Hematopoietic multipotent progenitor cell treated with erythropoietin and hydrocortisone succinate and interleukin-3 and kit ligand, for 4 days (in vitro differentiated cells): ENCODE measurements at places on chromosomes 6 and 20.

GRCh38 chr6:52305948-52306767 is 21.6 kb upstream of the MCM3 start:
- DNase-seq = peak; percentile 23

- peak; percentile 62 for DNase-seq
Measured at GRCh38 chr20:37896932-37897548, 5.9 kb upstream of the VSTM2L start.

GRCh38 chr20:16314748-16315159 is 258.5 kb downstream of the KIF16B start:
- no peak for DNase-seq

DNA sequence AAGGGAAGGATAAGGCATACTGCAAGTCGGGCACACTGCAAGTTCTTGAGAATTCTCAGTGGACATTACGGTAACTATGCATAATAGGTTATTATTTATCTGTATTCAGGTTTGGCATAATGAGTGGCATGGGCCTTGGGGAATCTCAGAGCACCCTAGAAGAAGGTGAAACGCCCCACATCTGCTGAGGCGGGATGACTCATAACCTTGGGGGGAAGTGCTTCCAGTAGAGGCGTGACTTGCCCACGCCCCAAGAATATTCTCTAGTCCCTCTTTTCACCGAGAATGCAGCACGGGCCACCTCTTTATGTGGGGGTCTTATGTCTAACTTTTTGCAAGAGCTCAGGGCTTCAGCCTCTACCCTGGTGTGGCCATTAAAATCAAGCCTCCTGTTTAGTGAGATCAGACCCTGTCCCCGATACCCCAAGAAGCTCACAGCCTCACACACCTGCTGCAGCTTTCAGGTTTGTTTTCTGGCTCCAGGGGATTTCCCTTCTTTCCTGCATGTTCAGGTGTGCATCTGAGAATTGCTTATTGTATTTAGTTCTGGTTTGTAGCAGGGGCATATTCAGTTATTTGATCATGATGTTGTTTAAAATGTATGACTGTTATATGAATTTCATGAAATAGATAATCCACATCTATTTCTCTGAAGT is 19.1 kb downstream of the ZFP64 start:
- DNase-seq = no peak

DNA sequence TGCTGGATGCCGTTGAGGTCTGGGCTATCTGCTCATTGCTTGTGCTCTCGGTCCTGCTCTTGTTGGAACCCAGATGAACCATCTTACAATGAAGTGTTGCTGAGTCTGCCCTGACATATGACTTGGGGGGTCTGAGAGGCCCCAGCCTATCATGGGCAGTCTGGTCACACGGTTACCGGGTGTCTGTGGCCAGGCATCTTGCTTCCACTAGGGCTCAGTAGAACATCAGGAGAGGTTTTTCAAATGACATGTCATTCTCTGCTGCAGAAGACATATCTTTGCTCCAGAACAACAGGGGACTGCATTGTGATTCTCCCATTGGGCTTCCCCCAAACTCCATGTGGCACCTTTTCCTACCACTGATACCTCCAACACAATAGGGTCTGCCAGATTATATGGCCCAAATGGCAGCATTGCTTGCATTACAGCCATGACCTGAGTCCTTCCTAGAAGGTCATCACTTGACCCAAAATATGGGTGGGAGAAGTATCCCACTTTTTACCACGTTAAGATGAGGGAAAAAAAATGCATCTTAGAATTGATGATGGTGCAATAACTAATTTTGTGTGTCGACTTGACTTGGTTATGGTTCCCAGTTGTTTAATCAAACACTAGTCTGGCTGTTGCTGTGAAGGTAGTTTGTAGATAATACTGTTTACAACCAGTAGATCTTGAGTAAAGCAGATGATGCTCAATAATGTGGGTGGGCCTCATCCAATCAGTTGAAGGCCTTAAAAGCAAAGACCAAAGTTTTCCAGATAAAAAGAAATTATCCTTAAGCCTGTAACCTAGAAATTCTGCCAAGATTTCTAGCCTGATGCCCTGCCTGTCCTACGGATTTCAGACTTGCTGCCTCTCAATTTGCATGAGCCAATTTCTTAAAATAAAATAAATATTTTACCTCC is 241.0 kb downstream of the QKI start:
- DNase-seq = peak; percentile 20

DNA sequence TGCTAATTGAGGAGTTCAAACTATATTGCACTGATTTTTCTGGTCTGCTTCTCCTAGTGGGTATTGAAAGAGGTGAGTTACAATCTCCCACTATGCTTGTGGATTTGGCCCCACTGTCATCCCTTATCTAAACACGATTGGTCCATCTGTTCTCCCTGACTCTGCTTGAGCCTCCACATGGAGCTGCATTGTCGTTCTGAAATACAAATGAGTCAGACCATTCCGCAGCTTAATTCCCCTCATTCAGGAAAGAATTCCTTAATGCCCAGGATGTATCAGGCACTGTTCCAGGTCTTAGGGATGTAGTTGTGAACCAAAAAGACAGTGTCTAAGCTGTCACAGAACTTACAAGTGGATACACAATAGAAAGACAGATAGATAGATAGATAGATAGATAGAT is 461.9 kb downstream of the QKI start:
- no peak for DNase-seq

- no peak for DNase-seq
Measured at GRCh38 chr20:47228654-47229053, 127.8 kb downstream of the ZMYND8 start.

DNA sequence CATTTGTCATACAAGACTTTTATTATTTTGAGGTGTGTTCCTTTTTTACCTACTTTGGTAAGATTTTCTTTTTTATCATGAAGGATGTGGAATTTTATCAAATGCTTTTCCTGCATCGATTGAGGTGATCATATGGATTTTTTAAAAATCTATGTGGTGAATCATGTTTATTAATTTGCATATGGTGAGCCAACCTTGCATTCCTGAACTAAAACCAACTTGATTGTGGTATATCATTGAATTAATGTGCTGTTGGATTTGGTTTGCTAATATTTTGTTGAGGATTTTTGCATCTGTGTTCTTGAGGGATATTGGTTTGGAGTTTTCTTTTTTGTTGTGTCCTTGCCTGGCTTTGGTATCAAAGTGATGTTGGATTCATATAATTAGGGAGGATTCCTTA is 848.1 kb upstream of the EYS start:
- no peak for DNase-seq

DNA sequence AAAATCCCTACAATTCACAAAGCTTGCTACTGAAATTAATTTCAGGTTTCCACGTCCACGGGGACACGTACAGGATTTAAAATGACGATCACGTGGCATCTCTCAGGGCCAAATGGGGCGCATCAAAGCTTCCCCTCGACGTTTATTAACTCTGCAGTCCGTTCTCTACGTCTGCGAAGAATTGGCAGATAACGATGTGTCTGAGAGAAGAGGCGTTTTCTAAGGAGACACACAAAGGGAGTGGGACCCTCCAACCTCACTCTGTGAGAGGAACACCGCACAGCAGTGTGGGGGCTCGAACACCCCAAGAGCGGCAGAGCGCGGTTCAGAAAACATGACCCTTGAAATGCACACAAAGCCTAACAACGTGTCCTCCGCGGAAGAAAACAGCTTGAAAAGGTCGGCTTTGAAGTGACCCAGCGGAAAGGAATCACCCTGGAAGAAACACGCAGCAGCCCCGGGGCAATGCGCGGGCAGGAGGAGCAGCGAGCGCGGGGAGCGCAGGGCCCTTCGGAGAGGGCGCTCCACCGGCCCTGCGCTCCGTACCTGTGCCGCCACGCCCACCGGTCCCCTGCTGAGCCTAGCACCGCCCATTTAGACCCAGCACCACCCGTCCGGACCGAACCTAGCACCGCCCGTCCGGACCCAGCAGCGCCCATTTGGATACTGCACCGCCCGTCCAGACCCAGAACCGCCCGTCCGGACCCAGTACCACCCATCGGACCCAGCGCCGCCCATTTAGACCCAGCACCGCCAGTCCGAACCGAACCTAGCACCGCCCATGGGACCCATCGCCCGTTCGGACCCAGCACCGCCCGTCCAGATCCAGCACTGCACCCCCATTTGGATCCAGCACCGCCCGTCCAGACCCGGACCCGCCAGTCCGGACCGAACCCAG is 1.1 kb upstream of the AFDN start:
- peak; percentile 50 for DNase-seq

- DNase-seq = peak; percentile 88
Measured at GRCh38 chr6:89610149-89610642, 28.4 kb downstream of the LYRM2 start.

DNA sequence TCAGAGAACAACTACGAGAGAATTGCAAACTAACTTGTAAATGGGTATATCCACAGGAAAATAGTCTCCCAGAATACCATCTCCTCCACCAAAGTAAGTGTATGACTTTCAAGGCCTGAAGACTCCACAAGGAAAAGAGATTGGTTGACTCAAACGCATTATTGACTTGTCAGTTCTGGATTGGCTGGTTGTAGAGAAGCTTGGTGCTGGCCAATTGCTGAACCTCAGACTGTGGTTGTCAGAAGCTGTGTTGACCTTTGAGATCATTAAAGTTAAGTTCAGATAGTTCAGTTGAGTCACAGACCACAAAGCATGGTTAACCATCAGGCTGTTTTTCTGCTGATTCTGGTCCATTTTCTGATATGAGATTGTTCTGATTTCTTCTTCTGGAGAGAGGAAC is 388.3 kb downstream of the BMP2 start:
- no peak for DNase-seq

- DNase-seq = no peak
Measured at GRCh38 chr20:58633161-58634053, 17.7 kb upstream of the STX16 start.

GRCh38 chr6:8131265-8131897 is 29.0 kb upstream of the EEF1E1 start:
- peak; percentile 83 for DNase-seq

- peak; percentile 62 for DNase-seq
Measured at GRCh38 chr6:139531148-139532115, 157.0 kb upstream of the CITED2 start.

- DNase-seq = no peak
Measured at GRCh38 chr20:3014662-3015061, 28.8 kb upstream of the GNRH2 start.

- no peak for DNase-seq
Measured at GRCh38 chr6:158703111-158703836, 53.4 kb downstream of the SYTL3 start.

- no peak for DNase-seq
Measured at GRCh38 chr6:167788563-167788903, 38.2 kb upstream of the AFDN start.

DNA sequence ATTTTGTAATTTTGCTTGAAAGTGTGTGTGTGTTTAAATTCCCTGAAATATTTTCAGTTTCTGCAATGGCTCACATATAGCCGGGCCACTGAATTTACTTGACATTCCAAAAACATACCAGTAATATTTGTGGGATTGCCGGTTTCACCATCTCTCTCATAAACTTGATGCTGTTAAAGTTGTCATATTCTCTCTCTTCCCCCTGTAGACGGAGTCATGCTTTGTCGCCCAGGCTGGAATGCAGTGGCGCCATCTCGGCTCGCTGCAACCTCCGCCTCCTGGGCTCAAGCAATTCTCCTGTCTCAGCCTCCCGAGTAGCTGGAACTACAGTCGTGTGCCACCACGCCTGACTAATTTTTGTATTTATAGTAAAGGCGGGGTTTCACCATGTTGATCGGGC is 122.1 kb downstream of the TIAM2 start:
- no peak for DNase-seq

DNA sequence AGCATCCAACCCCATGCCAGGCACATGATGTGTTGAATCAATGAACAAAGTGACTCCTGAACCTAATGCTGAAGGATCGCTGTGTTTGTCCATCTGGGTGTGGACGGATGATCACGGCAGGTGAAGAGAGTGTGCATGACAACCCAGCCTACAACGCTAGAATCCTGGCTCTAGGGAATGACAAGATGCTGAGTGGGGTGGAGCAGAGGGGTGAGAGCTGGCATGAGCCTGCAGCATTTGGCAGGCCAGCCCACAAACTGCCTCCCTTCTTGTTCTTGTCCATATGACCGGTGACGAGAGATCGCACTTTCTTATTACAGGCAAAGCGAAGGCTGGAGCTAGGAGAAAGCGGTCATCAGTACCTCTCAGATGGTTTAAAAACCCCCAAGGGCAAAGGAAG is 54.7 kb upstream of the CDKAL1 start:
- DNase-seq = no peak

GRCh38 chr6:125439512-125439911 is 137.7 kb upstream of the HDDC2 start:
- DNase-seq = no peak

DNA sequence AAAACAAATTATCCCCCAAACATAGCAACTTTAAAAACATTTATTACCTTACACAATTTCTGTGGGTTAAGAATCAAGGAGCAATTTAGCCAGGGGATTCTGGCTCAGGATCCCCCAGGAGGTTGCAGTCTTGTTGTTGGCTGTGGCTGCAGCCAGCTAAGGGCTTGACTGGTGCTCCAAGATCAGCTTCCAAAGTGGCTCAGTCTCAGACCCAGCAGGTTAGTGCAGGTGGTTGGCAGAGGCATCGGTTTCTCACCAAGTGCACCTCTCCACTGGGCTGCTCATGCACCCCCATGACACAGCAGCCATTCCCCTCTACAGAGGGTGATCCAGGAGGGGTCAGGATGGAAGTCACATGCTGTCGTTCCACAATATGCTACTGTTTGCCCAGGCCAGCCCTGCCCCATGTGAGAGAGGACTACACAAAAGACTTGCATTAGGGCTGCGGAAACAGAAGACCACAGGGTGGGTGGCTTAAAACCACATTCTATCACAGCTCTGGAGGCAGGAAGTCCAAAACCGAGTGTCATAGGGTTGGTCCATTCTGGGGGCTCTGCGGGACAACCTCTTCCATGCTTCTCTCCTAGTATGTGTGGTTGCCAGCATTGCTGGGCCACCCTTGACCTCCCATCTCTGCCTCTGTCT is 125.8 kb downstream of the C6orf118 start:
- no peak for DNase-seq

DNA sequence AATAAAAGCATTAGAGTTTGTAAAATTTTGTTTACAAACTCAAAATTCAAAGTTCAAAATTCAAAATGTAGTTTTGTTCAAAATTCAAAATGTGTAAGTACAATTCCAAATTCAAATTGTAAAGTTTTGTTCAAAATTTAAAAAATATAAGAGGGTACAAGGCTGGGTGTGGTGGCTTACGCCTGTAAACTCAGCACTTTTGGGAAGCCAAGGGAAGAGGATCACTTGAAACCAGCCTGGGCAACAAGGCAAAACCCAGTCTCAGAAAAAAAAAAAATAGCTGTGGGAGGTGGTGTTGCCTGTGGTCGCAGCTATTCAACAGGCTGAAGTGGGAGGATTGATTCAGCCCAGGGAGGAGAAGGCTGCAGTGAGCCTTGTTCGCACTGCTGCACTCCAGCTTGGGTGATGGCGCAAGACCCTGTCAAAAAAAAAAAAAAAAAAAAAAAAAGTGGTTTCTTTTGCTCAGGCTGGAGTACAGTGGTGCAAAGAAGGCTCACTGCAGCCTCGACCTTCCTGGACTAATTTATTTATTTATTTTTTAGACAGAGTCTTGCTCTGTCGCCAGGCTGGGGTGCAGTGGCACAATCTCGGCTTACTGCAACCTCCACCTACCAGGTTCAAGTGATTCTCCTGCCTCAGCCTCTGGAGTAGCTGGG is 5.4 kb upstream of the ZBTB12 start:
- peak; percentile 82 for DNase-seq

- no peak for DNase-seq
Measured at GRCh38 chr6:139271056-139271455, 20.7 kb downstream of the TXLNB start.
